ENCODE measurements at places on chromosomes 12 and 14.

GRCh38 chr12:77949943-77950342 lies 119.2 kb downstream of the NAV3 start:
- DNase-seq = no peak

- DNase-seq = no peak
These were observed 115.0 kb upstream of the EVL start for GRCh38 chr14:99950181-99950580.

GRCh38 chr14:60926002-60926401 lies 54.9 kb downstream of the TRMT5 start:
- DNase-seq = no peak

GRCh38 chr14:69580009-69580577 lies 5.4 kb upstream of the CCDC177 start:
- no peak for DNase-seq

- DNase-seq = no peak
These were observed 27.4 kb upstream of the DDHD1 start for GRCh38 chr14:53180272-53181221.
